ENCODE measurements at places on chromosomes 16 and 17.

DNA sequence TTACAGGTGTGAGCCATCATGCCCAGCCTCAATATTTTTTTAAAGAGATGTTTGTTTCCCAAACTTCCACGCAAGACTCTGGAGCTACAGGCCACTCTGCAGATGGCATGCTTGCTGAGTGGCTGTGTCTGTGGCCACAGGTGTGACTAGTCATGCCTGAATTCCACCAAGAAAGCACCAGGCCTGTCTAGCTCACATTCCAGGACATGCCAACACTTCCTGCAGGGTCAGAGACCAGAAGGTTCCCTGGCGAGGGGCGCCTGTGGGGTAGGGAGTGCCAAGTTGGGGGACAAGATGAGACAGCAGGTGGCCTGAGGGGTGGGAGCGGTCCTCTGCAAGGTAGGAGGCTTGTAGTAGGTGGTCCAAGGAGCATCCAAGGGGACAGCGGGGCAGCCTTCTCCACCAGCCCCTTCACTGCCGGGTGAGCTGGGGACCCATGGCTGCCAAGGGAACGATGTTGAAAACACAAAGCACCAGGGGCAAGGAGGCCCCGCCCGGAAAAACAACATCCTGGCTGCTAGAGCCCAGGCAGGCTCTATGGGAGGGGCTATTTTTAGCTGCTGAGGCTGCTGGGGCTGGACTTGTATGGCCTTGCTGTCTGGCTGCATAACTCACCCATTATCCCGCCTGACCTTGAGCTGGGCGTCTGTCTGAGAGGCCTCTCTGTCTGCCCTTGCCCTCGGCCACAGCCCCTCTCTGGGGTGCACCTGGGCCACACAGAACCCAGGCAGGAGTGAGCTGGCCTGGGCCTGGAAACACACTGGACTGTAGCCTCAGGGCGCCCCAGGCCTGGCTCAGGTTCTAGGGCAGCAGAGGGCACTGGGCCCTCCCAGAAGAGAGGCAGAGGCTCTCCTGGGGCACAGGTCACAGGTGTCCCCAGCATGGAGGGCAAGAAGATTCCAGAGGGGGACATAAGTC, 5.7 kb downstream of the TRIM47 start:
- peaks cover 43% of the 10 kb centered on the region for H3K4me1 ChIP-seq
- no peaks in the 10 kb centered on the region for H3K27me3 ChIP-seq
- peak; percentile 95 for DNase-seq
- no peak overlapping the region for H3K4me3 ChIP-seq

- H3K27me3 ChIP-seq: no peaks in the 10 kb centered on the region
- no peak overlapping the region for H3K27ac ChIP-seq
- peaks cover 18% of the 10 kb centered on the region for H3K36me3 ChIP-seq
- no peak overlapping the region for H3K4me3 ChIP-seq
These were observed 170.5 kb downstream of the MRTFB start for GRCh38 chr16:14241631-14242030.

DNA sequence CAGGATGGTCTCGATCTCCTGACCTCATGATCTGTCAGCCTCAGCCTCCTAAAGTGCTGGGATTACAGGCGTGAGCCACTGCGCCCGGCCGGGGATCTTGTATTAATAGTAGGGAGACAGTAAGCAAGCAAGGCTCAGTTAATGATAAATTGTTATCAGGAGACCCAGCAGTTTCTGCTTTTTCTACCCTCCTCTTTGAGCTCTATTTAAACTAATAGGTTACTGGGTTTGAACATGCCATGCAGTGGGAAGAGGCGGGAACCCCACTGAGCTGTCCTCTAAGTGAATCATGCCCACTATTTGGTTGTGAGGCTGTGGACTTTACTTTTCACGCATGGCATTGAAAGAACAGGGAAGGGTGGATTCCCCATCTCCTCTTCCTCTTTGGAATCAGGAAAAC, 223.9 kb downstream of the WWOX start:
- DNase-seq: no peak
- H3K27ac ChIP-seq: no peak overlapping the region
- H3K4me3 ChIP-seq: no peak overlapping the region
- H3K36me3 ChIP-seq: no peaks in the 10 kb centered on the region
- no peaks in the 10 kb centered on the region for H3K4me1 ChIP-seq

DNA sequence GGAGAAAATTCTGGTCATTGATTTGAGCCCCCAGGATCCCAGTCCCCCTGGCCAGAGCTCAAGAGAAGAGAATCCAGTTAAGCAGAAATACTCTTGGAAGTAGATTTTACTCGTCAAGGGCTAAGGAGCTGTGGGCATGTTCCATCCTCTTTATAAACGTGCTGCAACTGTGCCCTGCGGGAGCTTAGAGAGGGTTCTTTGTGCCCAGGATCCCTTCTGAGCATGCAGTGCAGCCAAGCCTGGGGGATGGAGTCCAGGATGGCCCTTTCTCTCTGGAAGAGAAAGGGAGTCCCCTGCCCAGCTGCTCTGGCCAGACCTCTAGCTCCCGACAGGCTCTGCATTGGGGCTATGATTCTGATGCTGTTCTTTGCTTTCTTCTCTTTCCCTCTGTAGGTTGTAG, 9.5 kb upstream of the LGALS9 start:
- H3K36me3 ChIP-seq: peaks cover 47% of the 10 kb centered on the region
- DNase-seq: no peak
- no peak overlapping the region for H3K4me3 ChIP-seq

DNA sequence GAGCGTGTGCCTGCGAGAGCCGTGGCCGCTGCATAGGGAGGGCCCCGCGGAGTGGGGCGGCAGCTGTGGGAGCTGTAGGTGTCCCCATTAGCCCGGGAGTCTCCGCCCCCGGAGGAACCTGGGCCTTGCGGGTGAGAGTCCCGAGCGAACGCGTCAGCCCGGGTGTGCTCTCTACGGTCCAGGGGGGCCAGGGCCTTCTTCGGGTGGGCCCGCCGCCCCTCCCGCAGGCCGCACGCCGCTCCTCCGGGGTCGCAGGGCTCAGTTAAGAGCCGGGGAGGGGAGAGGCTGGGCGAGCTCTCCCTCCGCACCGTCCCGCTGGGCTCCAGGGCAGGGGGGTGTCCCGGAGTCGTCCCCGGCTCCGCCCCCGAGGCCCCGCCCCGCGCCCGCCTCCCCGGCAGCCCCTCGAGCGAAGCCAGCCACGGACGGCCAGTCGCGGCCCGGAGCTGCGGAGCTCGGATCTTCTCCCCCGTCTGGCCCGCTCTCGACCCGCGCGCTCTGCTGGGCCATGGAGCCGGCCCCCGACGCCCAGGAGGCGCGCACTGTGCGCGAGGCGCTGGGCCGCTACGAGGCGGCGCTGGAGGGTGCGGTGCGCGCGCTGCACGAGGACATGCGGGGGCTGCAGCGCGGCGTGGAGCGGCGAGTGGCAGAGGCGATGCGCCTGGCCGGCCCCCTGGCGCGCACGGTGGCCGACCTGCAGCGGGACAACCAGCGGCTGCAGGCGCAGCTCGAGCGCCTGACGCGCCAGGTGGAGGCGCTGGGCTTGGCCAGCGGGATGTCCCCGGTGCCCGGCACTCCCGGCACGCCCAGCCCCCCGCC, at the start of gene SMTNL2:
SMTNL2 (plus strand) TSS at position 429 of the 816 bp plus-strand sequence; CDS start at position 506, 77 bp downstream.
- DNase-seq: no peak
- H3K27me3 ChIP-seq: peaks cover 35% of the 10 kb centered on the region
- H3K27ac ChIP-seq: no peak within 1 kb of the TSS
- H3K4me1 ChIP-seq: no peaks in the 10 kb centered on the region
- peak within 1 kb of the TSS; percentile 37 for H3K4me3 ChIP-seq

DNA sequence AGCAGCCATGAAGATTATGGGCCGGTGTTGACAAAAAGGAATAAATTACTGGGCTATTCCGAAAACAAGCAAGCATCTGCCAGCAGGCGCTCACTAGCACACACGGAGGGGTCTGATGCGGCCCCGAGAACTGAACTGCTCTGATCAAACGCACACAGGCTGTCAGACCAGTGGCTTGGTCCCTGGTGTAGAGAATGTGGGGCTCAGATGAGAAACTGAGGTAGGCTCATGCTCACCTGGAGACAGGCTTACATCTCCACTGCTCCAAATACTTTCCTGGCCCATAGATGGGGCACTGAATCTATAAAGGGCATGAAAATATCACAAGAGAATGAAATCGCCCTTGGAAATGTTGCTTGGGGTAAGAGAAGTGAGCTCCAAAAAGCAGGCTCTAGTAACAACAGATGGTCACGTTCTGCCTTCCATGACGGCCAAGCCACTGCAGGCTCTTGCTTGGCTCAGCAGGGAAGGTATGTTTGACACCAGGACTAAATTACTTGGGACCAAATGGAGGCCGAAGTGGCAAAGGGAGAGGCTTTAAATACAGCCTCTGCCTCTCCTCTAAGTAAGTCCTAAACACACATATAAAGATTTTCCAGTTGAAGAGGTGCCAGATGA, 5.4 kb downstream of the ABR start:
- no peaks in the 10 kb centered on the region for H3K27me3 ChIP-seq
- H3K4me1 ChIP-seq: peaks cover 9% of the 10 kb centered on the region
- no peaks in the 10 kb centered on the region for H3K36me3 ChIP-seq
- no peak overlapping the region for H3K4me3 ChIP-seq
- H3K27ac ChIP-seq: no peak overlapping the region
